Neural progenitor cell (in vitro differentiated cells): ENCODE measurements at places on chromosomes 11 and 22. TPM values are rescaled to one million over a fixed set of nuclear protein-coding genes. Genes with fewer than 3 reads are reported as not detected.

DNA sequence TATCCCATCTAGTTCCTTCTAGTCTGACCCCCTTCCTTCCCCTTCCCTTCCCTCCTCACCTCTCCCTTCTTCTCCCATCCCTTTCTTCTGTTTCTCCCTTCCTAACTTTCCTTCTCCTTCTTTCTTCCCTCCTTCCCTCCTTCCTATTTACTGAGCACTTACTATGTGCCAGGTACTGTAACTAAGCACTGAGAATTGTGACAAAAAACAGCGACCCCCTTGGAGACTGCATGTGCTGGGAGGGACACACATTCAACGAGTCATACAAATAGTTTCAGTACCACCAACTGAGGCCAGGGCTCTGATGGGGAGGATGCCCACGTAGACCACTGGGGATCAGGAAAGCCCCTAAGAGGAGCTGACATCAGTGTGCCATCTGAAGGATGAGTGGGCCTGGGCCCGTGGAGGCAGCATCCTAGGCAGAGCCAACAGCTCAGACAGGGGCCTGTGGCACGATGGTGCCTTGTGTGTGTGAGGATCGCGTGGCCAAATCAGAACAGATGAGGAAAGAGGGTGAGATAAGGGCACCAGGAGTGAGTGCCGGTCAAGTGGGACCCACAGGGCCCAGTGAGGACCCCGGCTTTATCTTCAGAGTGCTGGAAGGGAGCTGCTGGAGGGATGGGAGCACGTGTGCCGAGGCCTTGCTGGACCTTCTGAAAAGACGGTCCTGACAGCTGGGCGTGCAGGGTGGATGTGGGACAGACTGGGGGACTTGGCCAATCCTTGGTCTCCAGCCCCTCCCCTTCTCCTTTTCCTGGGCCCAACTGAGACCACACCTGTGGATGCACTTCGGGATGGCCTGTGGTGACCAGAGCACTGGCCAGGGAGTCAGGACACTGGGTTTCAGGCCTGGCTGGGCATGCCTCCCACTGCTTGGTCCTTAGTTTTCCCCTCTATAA is 38.4 kb upstream of the CRYBB3 start:
- no peak for DNase-seq

- DNase-seq, result no peak
These were observed 1.4 kb upstream of the KRTAP5-6 start for GRCh38 chr11:1695548-1696108.

DNA sequence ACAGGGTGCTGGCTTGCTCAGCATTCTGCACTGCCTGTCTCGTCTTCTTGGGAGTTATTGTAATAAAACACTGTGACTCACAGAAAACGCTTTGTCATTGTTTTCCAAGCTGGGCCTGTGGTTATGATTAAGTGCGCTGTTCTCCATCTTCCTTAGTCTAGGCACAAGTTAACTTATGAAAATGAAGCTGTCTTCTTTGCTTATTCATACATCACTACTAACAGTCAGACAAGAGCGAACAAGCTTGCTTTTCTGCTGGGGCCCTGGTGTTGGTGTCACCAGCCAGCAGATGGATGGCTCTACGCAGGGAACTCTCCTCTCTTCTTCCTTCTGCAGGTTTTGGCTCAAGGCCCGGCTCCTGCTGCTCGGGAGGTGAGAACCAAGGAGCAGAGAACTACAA is 380.1 kb upstream of the SYN3 start:
- DNase-seq, result no peak

The OR52N4 gene
- total RNA-seq, result 0.12 TPM in 1 of 2 replicates, not detected in the other

- DNase-seq, result no peak
These were observed 346.8 kb downstream of the OR4C45 start for GRCh38 chr11:50379484-50379883.

DNA sequence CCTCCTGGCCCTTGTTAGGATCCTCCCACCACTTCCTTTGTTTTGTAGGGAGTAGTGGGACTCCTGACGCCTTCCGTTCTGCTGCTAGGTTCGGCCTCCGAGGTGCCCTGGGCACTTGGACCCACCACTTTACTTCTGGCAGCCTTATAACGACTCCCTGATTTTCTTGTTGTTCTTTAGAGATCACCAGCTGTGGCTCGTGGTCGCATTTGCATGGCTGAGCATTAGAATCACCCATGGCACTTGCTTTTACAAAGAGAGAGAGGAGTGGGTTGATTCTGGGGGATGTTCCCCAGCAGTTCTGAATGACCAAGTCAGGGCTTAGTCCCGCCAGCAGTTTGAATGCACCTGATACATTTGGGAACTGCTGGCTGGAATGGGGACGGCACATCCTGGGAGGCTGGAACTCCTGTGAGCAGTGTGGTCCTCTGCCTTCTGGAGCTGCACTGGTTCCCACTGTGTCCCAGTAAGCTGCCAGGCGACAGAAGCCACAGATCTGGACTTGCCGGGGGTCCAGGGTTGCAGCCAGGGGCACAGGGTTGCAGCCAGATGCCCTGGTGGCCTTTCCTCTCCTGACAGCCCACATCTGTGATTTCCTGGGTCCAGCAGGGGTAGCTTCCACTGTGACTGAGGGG is 4.1 kb downstream of the TUB start:
- no peak for DNase-seq
